ENCODE measurements at places on chromosomes 16 and 17. TPM values are rescaled to one million over a fixed set of nuclear protein-coding genes. Genes with fewer than 3 reads are reported as not detected.

PLA2G10 gene
- total RNA-seq, result 0.23 TPM

SEZ6L2 gene
- total RNA-seq, result 70.7 TPM

SLC5A10 gene
- not detected for total RNA-seq

KIF18B gene
- total RNA-seq, result 31.3 TPM

VPS25 gene
- total RNA-seq, result 37.7 TPM
